Fibroblast of lung (primary cell): ENCODE measurements at places on chromosomes 4 and X. TPM values are rescaled to one million over a fixed set of nuclear protein-coding genes. Genes with fewer than 3 reads are reported as not detected.

DNA sequence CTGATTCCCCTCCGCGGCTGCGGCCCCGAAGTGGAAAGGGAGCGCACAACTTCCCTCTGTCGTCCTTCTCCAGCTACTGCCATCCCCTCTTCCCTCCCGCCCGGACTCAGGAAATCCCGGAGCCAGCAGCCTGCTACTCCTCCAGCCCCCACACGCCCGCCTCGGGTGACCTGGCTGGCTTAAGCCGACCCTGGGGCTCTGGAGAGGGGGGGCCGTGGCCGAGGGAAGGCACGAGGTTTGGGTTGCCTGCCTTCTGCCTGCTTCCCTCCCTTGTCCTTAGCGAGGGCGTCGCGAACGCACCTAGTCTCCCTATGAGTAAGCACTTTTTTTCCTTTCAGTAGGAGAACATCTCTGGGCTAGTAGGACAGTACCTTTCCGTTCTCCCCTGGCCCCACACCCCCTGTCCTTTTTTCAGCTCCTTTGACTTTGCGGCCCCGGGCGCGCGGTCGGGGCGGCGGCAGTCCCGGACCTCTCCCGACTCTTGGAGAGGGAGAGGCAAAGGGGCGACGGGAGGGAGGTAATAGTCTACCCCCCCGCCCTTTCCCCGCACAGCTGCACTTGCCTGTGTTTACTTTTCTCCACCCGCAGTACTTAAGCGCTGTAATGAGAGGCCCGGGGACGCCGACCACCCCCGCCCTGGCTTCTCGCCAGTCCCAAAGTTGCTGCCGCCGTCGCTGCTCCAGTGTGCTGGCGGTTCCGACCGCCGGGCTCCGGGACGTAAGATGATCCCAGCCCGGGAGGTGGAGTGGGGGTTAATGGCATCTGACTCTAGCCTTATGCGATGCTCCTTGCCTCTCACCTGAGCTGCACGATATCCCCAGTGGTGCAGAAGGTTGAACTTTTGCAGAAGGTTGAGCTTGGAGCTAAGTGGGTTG, 868 bp downstream of the PLS3 start:
- peak overlapping the region; percentile 73 for H3K4me3 ChIP-seq
- peak; percentile 44 for DNase-seq
- no peaks in the 10 kb centered on the region for H3K27me3 ChIP-seq
- H3K4me1 ChIP-seq = no peaks in the 10 kb centered on the region
- H3K36me3 ChIP-seq = no peaks in the 10 kb centered on the region
- H3K27ac ChIP-seq = peak overlapping the region; percentile 85

Gene C4orf50
- not detected in 2 replicates for total RNA-seq

- H3K27ac ChIP-seq = no peak overlapping the region
- H3K4me1 ChIP-seq = no peaks in the 10 kb centered on the region
- DNase-seq = no peak
- no peaks in the 10 kb centered on the region for H3K27me3 ChIP-seq
- no peak overlapping the region for H3K4me3 ChIP-seq
These were observed 94.5 kb upstream of the MXRA5 start for GRCh38 chrX:3440981-3441380.

GRCh38 chrX:31449081-31449480, 377.2 kb upstream of the FTHL17 start:
- no peak for DNase-seq
- no peaks in the 10 kb centered on the region for H3K27me3 ChIP-seq
- H3K4me3 ChIP-seq = no peak overlapping the region
- H3K36me3 ChIP-seq = no peaks in the 10 kb centered on the region
- no peaks in the 10 kb centered on the region for H3K4me1 ChIP-seq
